Peyer's patch (tissue), 4 donors: ENCODE measurements at places on chromosomes 5 and 9. TPM values are rescaled to one million over a fixed set of nuclear protein-coding genes. Genes with fewer than 3 reads are reported as not detected.

- no peak for DNase-seq
These were observed 48.3 kb upstream of the EGFL7 start for GRCh38 chr9:136614372-136614922.

- no peak for DNase-seq
These were observed 61.1 kb upstream of the ARAP3 start for GRCh38 chr5:141742866-141743851.

- no peak for DNase-seq
These were observed 154.2 kb downstream of the TMC1 start for GRCh38 chr9:72675586-72675985.

DNA sequence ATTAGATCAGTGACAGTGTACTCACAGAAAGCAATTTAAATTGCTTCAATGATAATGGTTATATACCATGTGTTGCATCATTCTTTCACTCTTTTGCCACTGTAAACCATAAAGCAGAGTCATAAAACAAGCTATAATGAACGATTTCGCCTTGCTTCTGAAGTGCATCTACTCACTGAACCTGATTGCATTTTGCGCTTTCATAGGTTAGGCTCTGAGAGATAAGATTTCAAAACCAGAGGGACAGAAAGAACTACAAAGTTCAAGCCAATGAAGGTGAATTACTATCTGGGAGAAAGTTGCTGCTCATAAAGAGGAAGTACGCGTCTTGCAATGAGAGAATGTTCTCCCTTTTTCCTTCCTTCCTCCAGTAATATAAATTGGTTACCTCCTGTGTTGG, 412.7 kb downstream of the CETN3 start:
- no peak for DNase-seq

GRCh38 chr9:5947912-5948311, 57.2 kb downstream of the MLANA start:
- no peak for DNase-seq

DNA sequence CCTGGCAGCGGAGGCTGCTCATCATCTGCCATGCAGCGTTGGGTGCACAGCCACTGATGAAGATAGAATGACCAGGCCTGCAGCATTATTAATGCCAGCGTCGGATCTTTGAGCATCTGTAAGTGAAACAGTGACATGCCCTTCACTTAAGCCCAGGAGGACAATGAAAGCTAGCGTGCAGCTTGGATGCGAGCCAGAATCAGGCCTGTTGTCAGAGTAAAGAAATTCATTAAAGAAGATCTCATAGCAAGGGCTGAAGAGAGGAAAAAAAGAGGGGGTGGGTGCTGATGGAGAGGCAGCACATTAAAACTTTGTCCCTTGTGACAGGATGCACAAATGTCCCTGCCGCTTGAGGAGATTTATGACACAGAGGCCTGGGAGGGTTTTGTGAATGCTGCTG, 186.1 kb upstream of the MAST4 start:
- no peak for DNase-seq

- DNase-seq, result no peak
These were observed 28.3 kb upstream of the FRMPD1 start for GRCh38 chr9:37622462-37622861.

GRCh38 chr5:65823204-65823603, 101.2 kb downstream of the NLN start:
- no peak for DNase-seq

DNA sequence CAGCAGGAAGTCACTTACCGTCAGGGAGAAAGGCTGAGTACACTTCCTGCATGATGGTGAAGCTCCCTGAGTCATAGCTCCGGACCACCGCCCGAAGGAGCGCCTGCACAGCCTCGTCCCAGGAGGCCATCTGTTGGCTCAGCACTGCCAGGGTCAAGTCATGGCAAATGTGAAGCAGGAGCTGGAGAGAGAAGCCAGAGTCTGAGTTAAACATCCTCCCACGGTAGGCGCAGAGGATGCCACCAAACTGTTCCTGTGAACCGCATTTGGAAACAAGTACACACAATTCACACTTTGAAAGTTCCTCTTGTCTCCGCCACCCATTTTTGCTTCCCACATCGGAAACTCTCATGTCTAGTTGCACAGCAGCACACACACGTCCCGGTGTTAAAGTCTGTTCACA, 33.9 kb downstream of the CNOT8 start:
- no peak for DNase-seq

DNA sequence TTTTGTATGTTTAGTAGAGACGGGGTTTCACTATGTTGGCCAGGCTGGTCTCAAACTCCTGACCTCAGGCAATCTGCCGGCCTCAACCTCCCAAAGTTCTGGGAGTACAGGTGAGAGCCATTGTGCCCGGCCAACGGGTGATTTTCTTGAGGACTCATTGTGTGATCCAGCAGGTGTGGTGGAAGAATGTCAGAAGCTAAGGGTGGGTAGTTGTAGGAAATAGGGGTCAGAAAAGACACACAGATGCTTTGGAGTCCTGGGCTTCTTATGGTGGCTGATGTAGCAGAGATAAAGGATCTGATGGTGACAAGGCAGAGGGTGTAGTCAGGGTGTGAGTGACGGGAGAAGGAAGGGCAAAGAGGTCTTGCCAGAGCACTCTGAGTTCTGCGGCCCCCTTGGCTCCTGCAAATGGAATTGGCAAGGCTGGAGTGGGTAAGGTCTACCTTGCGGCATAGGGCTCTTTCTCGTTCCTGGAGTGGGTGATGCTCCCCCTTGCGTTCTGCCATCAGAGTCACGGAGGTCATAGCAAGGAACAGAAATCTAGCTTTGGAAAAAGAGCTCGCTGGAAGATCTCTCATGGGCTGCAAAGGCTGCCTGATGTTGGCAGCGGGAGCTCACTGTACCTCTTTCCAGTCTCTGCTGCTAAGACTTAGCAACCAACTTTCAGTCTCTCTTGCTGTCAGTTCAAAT, 97.2 kb downstream of the SREK1 start:
- no peak for DNase-seq

DNA sequence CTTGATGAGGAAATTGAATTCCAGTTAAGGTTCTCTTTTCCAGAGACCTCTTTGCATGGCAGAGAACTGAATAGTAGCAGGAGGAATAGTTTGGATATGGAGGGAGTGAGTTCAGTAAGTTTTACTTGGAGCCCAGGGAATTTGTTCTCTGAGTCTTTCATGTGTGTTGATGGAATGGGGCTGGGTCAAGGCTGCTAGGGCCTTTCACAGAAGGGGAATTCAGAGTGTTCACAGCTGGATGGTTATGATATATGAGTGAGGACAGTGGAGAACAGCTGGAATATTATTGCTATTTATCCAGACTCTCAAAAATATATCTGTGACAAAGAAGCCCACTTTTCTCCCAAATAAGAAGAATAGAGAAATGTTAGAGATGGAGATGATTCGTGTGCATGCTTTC, 372.8 kb downstream of the PLK2 start:
- no peak for DNase-seq

DNA sequence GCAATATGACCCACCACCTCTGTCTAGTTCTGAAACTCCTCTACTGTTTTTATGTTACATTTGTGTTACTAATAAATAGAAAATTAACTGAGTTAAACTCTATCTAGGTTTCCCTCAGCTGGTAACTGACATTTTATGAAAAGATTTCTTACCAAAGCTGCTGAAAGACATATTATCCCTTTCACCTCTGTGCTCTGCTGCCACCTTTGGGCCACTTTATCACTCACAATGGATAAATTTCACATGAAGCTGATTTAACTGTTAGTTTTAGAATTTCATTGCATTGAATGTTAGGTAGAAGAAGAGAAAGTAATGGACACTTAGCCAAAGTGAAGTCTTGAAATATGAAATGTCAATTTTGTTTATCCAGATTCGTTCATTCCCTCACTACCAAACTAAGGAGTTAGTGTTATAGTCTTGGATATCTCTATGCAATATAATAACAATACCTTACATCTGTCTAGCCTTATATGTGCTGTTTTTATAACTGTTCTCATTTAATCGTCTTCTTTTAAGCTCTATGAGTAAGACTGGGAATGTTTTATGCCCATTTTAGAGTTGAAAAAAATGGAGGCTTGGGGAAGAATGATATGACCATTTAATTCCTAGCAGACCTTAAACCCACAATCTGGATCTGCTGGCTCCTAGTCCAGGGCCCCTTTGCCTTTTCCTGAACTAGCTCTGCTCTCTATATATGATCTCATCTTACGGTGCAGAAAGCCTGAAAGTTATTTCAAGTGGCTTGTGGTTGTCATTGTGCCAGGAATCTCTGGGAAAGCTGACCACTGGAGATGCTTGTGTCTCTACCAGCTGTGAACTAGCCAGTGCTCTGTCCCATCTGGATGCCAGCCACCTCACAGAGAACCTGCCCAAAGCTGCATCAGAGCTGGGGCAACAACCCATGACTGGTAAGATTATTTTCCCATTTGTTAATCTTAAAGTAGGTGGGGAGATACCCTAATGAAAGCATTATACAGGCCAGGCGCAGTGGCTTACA, 97.1 kb downstream of the GOLPH3 start:
- DNase-seq, result no peak

GRCh38 chr5:62041156-62041756, 264.8 kb upstream of the KIF2A start:
- DNase-seq, result no peak

GRCh38 chr5:126492939-126493338, 69.7 kb downstream of the GRAMD2B start:
- no peak for DNase-seq

DNA sequence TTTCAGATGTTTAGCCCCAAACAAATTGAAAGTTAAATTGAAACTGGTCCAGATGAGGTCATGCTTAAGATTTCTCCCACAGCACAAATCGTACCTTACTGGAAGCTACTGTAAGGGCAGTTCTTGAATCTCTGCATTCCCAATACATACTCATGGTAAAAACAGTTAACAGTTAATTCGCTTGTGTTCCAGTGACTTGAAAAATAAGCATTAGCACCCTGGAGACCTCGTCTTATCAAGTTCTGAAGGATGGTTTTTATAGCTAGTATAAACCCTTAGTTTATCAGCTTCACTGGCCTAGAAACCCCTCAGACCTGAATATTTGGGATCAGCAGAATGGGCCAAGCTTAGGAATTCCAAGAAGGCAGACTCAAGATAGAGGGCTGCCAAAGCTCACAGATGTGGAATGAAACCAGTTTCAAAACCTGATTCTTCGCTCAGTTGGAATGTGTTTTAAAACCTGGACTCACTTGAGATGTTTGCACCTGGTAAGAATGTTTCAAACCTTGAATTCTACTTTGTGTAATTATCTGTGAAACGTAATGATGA, 103.6 kb downstream of the C9orf152 start:
- DNase-seq, result no peak

- DNase-seq, result peak; percentile 28
These were observed 51.0 kb downstream of the SH3PXD2B start for GRCh38 chr5:172403189-172403796.

GRCh38 chr9:135565141-135565628, 3.6 kb downstream of the PAEP start:
- no peak for DNase-seq

DNA sequence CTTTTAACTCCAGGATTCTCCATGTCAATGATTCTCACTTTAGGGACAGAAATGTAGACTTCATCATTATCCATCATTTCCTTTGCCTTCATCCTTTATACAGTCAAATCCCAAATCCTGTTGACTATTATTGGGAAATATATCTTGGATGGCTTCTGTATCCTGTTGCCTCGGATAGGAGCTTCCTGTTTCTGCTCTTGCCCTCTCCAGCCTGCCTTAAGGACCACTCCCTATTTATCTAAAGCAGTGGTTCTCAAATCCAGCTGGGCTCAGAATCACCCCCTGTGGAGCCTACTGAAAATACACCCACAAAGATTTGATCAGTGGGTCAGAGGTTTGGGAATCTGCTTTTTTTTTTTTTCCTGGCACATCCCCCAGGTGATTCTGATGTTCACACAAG, 8.5 kb downstream of the AFAP1L1 start:
- DNase-seq, result no peak

GRCh38 chr9:110015759-110016158, 192.2 kb downstream of the C9orf152 start:
- DNase-seq, result no peak

DNA sequence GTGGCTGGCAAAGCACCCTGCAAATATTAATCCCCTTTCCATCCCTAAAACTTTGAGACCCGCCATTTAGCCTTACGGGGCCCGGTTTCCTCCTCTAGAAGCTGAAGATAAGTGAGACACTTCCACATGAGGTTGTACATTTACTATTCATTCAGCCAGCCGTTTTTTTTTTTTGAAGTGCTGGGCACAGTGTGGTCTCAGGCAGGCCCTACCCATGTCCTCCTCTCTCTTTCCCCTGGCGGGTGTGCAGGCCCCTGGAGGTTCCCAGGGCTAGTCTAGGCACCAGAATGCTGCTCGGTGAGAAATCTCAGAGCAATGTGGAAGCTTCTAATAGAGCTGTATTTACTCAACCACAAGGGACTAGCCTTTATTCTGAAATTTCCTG, 107.4 kb upstream of the LARP1 start:
- DNase-seq, result no peak

GRCh38 chr5:124419531-124419930, 326.9 kb downstream of the ZNF608 start:
- DNase-seq, result no peak

- DNase-seq, result no peak
These were observed 62.4 kb downstream of the GRIA1 start for GRCh38 chr5:153552886-153553285.

GRCh38 chr5:115424030-115424429, 120.5 kb downstream of the FEM1C start:
- no peak for DNase-seq

DNA sequence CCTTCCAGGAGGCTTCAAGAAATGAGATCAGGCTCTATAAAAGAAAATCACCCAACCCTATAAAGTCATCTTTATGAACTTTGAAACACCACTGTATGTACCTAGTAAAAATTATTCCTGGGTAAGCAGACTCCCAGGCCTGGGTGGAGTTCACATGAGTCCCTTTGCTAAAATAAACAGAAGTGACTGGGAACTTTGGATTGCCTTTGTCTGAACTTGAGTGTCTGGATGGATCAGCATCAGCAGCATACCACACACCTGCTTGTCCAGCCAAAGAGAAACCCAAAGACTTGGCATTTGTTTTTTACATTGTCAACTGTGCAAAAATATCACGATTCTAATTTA, 79.6 kb upstream of the CDKN2B start:
- DNase-seq, result peak; percentile 67

- peak; percentile 51 for DNase-seq
These were observed 24.0 kb upstream of the TRIM14 start for GRCh38 chr9:98142925-98143481.

GRCh38 chr5:138243794-138244193, 30.6 kb downstream of the GFRA3 start:
- DNase-seq, result no peak

GRCh38 chr9:28938981-28939380, 1365.7 kb upstream of the C9orf72 start:
- no peak for DNase-seq

GRCh38 chr5:173243831-173244305, 8.9 kb upstream of the NKX2-5 start:
- DNase-seq, result no peak

DND1 gene
- not detected for total RNA-seq

HAND1 gene
- 0.54 TPM for total RNA-seq

SOX30 gene
- not detected for total RNA-seq

AMBP gene
- total RNA-seq, result not detected

HARS1 gene
- total RNA-seq, result 24.3 TPM

PCDHA13 gene
- total RNA-seq, result 3.3 TPM
